ENCODE measurements at places on chromosomes 5 and 9. TPM values are rescaled to one million over a fixed set of nuclear protein-coding genes. Genes with fewer than 3 reads are reported as not detected.

- DNase-seq = no peak
Observed at GRCh38 chr9:83962165-83962564, 17.9 kb downstream of the HNRNPK start.

Gene ANKRD31
- 0.29 TPM for total RNA-seq

Gene HAVCR2
- total RNA-seq = 23.2 TPM

Gene MAT2B
- 114 TPM for total RNA-seq

Gene C1QTNF2
- total RNA-seq = not detected

Data from activated CD4-positive, alpha-beta memory T cell treated with anti-CD3 and anti-CD28 coated beads for 36 hours (primary cell).